ENCODE measurements at places on chromosomes 2 and 18.

GRCh38 chr18:76376225-76376624 is 118.8 kb downstream of the ZNF516 start:
- no peak for DNase-seq

DNA sequence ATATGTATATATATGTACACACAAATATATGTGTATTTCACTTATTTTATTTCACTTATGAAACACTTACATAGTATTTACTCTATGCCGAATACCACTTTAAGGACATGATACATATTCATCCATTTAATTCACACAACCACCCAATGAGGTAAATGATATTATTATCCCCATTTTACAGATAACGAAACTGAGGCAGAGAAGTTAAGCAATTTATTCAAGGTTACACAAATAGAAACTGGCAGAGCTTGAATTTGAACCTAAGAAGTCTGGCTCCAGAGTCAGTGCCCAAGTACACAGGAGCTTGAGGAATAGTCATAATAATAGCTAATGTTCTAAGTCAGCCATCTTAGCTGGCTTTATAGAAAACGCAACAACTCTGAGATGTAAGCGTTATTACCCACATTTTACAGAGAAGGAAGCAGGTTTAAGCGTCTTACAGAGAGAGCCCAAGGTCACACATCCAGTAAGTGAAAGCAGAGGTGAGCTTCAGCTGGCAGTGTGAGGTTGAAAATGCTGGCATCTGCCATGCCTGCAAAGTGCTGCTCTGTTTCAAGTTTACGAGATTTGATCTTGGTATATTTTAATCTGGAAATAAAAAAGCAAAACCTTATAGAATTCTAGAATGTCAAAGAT is 326.9 kb downstream of the LPIN1 start:
- no peak for DNase-seq

DNA sequence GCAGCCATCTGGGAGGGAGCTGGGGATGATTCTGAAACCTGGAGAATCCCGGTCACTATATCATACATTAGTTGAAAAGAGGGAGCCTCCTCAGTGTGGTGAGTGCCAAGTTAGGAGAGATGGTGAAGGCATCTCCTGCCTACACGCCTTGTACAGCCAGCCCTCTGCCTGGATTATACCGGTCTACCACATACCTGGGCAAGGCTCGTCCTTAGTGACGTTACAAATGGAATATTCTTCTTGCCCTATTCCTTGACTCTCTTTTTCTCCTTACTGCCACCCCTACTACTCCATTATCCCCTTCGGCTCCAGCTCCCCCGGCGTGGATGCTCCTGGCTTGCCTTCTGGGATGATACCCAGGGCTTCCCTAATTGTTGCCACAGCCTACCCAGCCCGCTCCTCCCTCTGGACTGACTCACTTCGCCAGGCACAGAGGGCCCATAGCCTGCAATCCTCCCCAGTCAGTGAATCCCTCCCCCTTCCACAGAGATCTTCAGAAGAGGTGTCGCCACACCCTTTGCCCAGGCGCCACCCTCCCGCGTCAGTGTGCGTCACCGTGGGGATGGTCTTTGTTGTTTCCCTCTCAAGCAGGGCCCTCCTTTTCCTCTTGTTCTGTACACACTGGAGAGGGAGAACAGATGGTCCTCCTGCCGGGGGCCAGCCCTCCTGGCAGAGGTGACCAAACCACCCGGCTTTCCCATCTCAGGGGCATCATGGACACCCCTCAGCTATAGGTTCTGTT is 115.2 kb upstream of the EPAS1 start:
- DNase-seq: no peak

- peak; percentile 97 for DNase-seq
These were observed 136.6 kb upstream of the ZC3H15 start for GRCh38 chr2:186349508-186349907.

DNA sequence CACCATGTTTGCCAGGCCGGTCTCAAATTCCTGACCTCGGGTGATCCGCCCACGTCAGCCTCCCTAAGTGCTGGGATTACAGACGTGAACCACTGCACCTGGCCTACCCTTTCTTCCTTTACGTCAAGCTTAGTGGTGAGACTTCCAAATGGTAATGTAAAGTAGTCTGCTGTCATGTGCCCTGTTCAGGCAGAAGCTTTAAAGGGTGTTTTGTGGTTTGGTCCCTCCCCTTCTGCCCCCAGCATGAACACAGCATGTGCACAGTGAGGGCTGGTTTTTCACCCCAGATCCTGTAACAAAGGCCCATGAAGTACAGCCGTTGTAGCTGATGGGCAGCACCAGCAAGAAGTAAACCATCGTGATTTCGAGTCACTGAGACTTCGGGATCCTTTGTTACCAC is 2.7 kb upstream of the DTYMK start:
- DNase-seq: no peak

DNA sequence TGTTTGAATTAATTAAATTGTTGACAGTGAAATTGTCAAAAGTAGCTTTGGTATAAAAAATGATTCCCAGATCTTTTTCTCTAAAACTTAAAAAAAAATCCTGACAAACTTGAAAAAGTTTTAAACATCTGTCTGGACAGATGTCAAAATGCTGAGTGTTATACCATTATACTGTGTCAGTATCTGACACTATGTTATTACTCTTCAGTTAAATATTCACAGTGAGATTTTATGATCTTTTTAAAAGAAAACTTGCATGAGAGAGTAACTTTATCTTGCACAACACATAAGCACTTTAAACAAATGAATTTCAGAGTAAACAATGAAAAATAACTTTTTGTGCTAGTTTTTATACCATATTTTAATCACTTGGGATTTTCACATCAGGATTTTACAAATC is 167.4 kb downstream of the MEIS1 start:
- no peak for DNase-seq

All from amniotic epithelial cell (primary cell).